CD4-positive, CD25-positive, alpha-beta regulatory T cell (primary cell): ENCODE measurements at places on chromosomes 4 and X.

GRCh38 chr4:188433741-188434315, 294.6 kb downstream of the TRIML1 start:
- DNase-seq, result no peak

GRCh38 chrX:40108959-40109287, 11.2 kb upstream of the BCOR start:
- DNase-seq, result peak; percentile 39

DNA sequence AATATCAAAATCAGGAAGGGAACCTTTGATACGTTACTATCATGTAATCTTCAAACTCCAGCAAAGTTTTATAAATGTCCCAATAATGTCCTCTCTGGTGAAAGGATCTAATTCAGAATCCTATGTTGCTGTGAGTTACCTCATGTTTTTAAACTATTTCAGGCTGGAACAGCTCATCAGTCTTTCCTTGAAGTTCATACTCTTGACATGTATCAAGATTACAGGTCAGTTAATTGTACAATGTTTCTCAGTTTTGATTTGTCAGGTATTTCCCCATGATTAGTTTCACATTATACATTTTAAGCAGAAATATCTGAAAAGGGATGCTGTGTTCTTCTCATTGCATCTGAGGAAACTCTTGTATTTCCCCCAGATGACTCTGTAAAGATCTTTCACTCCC, 136.5 kb upstream of the HS3ST1 start:
- no peak for DNase-seq

DNA sequence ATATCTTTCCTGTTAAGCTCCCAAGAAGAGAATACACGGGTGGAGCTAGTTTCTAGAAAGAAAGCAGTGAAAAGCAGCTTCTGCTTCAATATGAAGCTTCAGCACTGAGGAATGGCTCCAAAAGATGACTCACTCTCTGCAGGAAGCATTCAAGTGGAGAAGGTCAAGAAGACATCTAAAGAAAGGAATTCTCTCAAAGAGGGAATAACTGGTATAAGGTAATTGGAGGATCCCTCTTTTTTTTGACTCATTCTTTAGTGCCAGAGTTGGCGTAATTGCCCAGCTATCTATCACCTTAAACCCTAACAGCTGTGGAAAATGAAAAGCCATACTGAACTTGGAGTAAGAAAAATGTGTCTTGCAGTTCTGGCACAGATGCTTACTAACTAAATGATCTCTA, 3.5 kb downstream of the EDA2R start:
- no peak for DNase-seq

- DNase-seq, result no peak
These were observed 185.4 kb downstream of the TSPAN5 start for GRCh38 chr4:98473046-98473445.

DNA sequence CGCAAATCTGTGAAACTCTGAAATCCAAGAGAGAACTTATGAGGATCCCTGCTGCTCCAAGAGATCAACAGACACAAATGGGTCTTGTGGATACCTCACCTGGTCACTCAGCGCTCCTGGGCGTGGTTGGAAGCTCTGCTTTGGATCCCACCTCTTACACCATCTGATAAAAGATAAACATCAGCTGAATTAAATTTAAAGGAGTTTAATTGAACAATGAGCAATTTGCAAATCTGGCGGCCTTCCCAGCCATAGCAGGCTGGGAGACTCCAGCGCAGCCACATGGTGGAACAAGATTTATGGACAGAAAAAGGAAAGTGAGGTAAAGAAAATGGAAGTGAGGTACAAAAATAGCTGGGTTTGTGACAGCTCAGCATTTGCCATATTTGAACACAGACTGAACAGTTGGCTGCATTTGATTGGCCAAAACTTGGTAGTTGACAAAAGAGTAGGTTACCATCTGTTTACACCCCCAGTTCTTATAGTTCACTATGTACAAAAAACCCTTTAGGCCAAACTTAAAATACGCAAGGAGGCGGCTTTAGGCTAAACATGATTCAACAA, 437.3 kb upstream of the NDST3 start:
- no peak for DNase-seq

DNA sequence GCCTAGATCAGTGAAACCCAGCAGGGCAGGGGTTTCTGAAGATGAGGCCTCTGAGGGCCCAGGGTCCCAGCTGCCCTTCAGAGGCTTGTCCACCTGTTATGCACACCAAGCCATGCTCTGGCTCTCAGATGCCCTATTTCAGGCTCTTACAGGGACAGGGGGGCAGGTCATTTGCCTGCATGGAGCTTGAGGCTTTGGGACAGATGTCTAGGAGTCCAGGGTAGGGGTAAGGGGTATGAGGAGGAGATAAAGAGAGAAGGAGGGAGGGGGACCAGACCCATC, 4.7 kb upstream of the EFNB1 start:
- DNase-seq, result no peak

- DNase-seq, result no peak
These were observed 123.4 kb downstream of the ASB9 start for GRCh38 chrX:15146515-15146914.
